ENCODE measurements at places on chromosomes 2 and 18.

DNA sequence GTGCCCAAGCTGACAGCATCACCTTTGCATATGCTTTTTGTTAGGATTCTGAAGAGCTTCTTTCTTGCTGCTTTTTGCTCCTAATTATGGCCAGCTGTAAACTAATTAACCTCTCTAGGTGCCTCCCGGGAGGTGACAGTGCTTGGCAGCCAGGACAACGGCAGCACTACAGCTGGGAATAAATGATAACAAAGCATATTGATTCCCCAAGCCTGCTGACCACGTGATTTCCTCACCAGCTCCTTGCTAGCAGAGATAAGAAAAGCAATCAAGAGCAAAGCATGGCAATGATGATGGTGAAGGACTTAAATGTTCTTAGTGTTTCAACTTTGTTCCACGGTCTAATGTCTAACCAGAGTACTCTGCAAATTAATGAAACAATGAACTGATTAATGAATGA is 1074.4 kb upstream of the GYPC start:
- DNase-seq = no peak

DNA sequence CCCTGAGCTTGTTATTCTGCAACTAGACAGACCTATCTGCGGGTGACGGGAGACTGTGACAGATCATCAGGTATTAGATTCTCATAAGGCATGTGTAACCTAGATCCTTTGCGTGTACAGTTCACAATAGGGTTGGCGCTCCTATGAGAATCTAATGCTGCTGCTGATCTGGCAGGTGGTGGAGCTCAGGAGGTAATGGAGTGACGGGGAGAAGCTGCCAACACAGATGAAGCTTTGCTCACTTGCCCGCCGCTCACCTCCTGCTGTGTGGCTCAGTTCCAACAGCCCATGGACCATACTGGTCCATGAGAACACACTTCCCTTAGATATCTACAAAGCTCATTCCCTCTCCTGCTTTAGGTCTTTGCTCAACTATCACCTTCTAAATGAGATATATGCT is 198.2 kb upstream of the SMAD7 start:
- no peak for DNase-seq

- DNase-seq = no peak
Observed at GRCh38 chr2:120108049-120108448, 95.2 kb downstream of the EPB41L5 start.

GRCh38 chr18:10973567-10974203 is 175.7 kb downstream of the PIEZO2 start:
- no peak for DNase-seq

DNA sequence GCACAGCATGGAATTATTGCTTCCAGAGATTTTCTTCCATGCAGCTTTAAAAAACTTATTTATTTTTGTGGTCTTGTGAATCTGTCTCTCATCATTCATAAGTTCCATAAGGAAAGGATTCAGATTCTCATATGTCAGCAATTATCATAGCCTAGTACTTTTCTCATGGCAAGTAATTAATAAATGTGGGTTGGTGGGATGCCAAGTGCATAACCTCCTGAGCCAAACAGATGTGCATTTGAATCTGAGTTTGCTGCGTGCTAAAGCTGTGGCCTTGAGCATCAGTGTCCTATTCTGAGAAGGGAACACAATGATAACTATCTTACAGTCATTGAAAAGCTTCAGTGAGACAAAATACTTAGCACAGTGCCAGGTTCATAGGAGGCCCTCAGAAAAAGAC is 331.9 kb downstream of the PDE11A start:
- no peak for DNase-seq

GRCh38 chr2:142966284-142966683 is 88.8 kb downstream of the KYNU start:
- DNase-seq = no peak

DNA sequence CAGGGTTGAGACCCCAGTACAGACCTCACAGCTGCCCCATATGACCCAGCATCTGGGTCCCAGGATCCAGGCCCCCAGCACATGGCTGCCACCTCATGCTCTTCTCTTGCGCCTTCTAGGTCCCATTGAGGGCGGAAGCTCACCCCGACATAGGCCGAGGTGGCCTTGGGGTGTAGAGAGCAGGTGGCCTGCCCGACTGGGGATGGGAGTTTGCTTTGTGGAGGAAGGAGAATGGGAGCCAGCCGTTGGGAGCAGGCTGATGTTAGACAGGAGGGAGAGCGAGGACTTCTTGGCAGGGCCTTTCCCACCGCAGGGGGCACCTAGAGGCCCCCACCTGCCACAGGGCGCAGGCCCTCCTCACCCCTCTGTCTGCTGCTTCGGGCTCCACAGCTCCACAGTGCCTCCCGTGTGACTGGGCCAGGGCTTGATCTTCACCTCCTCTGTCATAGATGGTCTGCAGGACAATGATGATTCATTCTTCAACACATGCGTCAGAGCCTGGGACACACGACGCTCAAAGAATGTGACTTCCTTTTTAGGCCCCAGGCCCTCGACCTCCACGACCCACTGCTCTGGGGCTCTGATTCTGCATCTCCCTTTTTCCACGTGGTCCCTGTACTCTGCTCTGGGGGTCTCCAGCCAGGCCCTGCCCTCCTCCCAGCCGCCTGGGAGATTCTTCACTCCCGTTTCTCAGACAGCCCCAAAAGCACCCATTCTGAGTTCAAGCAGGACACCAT is 86.6 kb upstream of the ODC1 start:
- no peak for DNase-seq
